Fibroblast of skin of right quadriceps (primary cell): ENCODE measurements at places on chromosomes 6 and 20.
A peak's percentile ranks its signal among the peaks of the same experiment; 100 is the strongest.

DNA sequence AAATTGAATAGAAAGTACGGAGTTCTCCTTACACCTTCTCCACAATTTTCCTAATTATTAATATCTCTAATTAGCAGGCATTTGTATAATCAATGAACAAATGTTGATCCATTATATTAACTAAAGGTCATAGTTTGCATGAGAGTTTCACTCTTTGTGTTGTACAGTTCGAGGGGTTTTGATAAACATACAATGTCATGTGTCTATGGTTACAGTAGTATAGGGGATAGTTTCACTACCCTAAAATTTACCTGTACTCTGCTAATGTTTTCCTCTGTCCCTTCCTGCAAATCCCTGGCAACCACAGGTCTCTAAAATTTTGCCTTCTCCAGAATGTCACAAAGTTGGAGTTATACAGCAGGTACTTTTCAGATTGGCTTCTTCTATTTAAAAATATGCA lies 1199.8 kb upstream of the GJE1 start:
- DNase-seq, result no peak

DNA sequence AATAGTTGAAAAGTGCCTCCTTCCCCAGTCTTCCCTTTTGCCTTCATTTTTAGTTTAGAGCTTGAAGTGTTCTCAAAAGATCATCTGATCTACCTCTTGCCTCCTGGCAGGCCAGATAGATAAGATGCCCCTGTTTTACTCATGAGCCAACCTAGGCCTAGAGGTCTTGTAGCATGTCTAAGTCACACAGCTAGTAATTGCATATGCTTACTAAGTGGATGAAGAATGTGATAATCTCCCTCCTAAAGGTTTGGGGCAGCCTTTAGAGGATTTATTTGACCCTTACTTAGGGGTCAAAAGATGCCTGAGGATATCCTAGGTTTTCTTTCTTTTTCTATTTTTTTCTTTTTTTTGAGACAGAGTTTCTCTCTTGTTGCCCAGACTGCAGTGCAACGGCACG lies 2.1 kb downstream of the C6orf141 start:
- no peak for DNase-seq

DNA sequence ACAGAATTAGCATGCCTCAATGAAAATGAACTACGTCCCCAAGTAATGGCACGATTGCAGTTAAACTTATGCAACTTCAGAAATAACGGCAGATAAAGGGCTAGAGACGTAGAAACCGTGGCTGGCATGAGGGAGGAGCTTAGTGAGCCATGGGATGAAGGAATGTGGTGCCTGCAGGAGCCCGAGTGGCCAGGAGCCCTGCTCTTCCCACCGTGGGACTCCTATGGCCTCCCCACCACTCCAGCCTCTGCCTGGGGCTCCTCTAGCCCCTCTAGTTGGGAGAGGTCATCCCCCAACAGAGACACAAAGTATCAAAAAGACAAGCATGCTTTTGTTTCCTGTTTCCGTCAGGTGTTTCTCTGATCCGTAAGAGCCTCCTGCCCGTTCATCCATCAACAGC lies 75.1 kb upstream of the BHLHE23 start:
- no peak for DNase-seq

DNA sequence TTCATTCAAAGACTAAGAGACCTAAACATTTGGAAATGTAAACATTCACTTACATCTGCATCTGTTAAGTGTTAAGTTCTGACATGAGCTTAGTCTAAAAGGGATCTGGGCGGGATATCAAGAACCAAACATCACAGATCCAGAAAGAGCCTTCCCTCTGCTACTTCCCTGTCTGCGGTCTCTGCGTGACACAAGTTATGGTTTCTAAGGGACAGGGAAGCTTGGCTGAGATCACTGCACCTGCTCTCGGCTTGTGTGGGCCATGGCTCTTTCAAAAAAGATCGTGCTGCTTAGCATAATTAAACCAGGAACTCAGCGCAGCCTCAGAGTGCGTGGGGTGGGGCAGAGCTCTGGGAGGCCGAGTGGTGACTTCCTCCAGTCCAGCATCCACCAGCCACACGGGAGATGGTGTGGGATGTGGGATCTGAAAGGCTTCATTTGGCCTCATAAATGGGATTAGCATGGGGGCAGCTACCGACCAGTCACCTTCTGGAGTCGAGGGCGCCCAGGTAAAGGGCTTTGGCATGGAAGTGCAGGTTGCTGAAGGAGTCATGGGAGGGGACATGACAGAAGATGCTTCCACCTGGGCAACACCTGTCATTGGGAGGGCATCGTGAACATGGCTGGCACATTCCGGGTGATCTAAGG lies 16.7 kb upstream of the RAMACL start:
- peak; percentile 38 for DNase-seq

DNA sequence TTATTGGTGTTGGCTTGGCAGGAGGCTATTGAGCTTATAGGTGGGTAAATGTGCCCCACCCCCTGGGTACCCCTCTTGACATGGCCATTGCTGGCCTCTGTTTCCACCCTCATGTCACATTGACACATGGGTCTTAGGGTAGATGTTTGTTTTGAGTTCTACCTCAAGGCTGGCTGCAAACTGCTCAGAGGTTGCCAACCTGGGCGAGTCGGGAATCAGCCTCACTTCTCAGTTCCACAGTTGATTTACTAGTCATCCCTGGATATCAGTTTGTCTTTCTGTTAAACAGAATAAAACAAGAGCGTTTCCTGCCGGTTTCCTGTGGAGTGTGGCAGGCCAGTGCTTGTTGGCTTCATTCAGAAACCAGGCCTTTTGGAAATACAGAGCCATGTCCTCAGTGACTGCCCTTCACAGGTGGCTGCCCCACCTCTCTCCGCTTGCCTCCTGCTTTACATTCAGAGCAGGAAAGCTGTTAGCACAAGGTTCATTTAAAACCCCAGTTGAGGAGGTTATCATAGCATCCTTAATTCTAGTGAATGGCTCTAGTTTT lies 105.6 kb downstream of the TCP11 start:
- no peak for DNase-seq

GRCh38 chr6:26156850-26157250 lies 69.6 kb downstream of the HFE start:
- DNase-seq, result no peak

DNA sequence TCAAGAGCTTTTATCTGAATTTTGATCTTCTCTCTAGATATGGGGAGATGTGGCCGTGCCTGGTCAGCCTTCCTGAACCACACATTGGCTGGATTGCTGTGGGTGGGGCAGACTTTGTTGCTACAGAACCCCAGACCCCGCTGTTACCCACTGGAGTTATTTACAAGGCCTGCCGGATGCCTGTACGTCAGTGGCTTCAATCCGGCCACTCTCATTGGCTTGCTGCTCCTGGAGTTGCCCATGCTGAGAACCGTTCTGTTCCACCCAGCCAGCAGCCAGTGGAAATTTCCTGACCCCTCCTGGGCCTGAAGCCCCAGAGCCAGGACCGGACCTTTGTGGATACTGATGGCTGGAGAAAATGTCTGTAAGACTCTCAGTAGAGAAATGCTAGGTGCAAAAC lies 101.9 kb downstream of the TFAP2C start:
- DNase-seq, result no peak

DNA sequence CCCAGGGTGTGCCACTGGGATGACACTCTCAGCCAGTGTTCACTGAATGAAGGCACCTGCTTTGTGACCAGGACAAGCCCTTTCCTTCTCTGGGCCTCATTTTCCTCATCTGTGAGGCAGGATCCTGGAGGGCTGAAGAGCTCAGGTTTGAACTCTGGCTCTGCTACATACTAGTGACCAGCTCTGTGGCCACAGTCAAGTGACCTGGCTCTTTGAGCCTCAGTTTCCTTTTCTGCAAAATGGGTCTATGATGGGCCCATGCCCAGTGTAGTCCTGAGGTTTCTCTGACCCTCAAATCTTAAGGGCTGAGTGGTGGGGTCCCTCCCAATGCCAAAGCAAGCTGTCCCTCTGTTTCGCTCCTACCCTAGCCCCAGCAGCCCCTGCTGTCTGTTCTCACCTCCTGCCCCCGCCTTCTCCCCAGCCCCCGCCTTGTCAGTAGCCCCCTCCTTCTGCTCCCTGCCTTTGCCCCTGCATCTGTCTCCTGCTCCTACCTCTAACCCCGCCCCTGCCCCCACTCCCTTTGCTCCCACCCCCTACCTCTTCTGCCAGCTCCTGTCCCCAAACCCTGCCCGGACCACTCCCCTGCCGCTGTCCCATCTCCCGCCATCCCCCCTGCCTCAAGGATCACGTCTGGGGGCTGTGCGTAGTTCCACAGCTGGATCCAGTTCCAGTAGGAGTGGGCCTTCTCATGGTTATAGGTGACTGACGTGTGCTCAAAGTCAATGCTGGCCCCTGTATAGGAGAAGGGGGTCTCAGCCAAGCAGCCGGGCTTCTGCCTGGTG lies 17.0 kb downstream of the SUN5 start:
- DNase-seq, result no peak

GRCh38 chr6:75794954-75795739 lies 46.1 kb downstream of the MYO6 start:
- no peak for DNase-seq

GRCh38 chr6:44202972-44203750 lies 13.6 kb upstream of the MYMX start:
- no peak for DNase-seq

GRCh38 chr6:161494566-161494965 lies 220.7 kb upstream of the AGPAT4 start:
- no peak for DNase-seq

GRCh38 chr6:146770965-146771735 lies 172.4 kb downstream of the ADGB start:
- DNase-seq, result peak; percentile 14

GRCh38 chr6:163793011-163793983 lies 378.8 kb downstream of the QKI start:
- peak; percentile 92 for DNase-seq

DNA sequence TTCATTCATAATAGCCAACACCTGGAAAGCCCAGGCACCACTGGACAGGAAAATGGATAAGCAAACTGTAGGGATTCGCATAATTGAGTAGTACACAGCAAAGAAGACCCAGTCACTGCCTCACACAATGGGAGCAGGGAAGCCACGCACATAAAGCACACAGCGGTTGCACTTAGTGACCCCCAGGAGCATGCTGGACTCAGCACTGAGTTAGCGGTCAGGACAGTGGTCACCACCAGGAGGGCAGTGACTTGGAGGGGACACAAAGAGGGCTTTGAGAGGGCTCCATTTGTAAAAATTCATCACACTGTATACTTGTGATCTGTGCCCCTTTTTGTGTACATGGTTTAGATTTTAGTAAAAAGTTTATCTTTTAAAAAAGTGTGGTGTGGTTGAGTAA lies 2.4 kb upstream of the BPIFB3 start:
- DNase-seq, result no peak

DNA sequence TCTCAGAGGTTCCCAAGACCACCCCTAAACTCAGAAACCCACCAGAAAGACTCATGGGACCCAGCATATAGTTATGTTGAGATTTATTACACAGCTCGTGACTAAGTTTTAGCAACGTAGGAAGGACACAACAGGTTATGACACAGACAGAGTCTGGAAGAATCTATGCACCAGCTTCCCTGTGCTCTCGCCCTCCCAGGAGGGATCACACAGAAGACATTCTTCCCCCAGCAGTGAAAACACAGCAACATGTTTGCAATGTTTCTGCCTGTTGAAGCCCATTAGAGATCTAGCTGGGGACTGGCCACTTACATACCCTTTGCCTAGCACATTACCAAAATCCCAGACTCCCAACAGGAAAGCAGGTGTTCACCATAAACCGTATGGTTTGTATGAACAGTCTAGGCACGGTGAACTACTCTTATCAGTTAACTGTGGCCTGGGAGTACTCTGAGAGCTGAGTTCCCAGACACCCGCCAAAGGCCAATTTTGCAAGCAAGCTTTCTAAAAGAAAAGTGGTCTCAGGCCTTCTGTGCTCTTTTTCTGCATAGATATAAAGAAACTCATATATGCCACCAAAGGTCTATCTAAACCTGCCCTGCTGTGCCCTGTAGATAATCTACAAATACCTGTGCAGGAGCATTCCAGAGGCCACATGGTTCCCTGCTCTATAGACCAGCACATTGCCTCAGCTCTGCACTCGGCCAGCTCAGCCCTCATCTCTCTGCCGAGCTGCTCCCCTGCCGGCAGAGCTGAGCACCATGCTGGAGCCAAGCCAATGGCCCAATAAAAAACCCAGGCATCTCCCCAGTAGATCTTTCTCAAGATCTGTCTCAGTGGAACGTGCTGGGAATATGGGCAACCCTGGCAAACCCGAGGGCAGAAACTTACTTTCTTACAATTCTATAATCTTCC lies 69.6 kb upstream of the SMIM28 start:
- no peak for DNase-seq

DNA sequence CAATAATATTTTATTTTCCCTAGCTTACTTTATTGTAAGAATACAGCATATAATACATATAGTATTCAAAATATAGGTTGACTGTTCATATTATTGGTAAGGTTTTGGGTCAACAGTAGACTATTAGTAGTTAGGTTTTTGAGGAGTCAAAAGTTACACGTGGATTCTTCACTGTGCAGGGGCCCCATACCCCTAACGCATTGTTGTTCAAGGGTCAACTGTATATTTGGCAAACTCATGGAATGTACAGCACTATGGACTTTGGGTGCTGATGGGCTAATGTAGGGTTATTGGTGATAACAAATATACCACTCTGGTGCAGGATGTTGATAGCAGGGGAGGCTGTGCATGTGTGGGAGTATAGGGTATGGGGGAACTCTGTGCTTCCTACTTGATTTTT lies 397.2 kb downstream of the BCKDHB start:
- DNase-seq, result no peak

DNA sequence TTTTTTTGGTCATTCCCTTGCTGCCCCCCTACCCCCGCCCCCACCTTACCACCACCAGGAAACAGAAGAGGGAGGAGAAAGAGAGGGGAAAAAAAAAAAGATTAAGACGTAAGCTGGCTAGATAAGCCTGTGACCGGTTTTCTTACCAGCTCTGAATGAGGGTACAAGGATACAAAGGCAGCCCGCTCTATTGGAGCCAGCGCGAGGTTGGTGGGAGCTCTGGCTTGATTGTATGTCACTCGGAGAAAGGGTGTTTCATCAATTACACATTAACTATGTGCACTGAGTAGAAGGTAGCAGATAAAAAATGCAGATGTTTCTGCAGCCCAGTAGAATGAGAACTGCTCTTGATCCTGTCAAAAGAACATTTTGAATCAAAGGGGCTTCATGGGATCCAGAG lies 28.6 kb upstream of the OLIG3 start:
- no peak for DNase-seq

GRCh38 chr20:17614176-17614811 lies 44.4 kb downstream of the DSTN start:
- DNase-seq, result no peak

- DNase-seq, result no peak
Observed at GRCh38 chr20:21520702-21521595, 7.1 kb upstream of the NKX2-2 start.

- peak; percentile 6 for DNase-seq
Observed at GRCh38 chr6:10451828-10452509, 37.1 kb upstream of the TFAP2A start.
